ENCODE measurements at places on chromosomes 6 and 20.
A peak's percentile ranks its signal among the peaks of the same experiment; 100 is the strongest.

DNA sequence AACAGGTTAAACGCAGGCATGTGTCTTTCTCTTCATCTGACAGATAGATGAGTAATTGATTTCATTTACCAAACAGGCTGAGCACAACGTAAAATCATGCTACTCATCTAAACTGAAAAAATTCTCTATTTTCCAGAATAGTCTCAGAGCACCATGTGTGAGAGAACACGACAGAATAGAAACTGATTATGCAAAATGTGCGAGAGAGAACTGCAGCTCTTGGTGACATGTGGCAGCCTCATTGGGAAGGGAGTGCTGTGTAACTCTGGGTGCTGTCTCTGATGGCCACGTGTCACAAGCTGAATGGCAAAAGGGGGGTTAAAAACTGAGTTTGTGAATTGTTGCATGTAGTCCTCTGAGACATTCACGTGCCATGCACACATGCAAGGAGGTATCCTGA, 143.7 kb upstream of the ATXN1 start:
- DNase-seq = no peak

DNA sequence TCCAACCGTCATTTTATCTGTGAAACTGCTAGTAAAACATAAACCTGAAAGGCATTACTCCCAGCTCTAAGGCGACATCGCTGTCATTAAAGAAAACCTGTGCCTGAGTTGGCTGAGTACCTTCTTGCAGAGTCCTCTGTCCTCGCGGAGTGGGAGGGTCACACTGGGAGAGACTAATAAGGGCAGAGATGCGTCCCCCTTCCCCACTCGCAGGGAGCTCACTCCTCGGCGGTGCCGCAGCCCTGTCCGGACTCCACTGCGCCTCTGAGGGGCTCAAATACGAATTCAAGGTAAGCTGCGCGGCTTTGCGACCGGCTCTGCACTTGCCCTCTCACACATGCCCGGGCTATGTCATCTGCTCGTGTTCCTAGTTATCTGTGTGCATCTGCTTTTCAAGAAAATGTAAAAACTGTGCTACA, at the start of gene COL19A1:
TSS of gene COL19A1 (plus strand) at position 206 of the 419 bp plus-strand sequence. CDS start 13,012 bp downstream, outside the sequence.
- peak; percentile 4 for DNase-seq

DNA sequence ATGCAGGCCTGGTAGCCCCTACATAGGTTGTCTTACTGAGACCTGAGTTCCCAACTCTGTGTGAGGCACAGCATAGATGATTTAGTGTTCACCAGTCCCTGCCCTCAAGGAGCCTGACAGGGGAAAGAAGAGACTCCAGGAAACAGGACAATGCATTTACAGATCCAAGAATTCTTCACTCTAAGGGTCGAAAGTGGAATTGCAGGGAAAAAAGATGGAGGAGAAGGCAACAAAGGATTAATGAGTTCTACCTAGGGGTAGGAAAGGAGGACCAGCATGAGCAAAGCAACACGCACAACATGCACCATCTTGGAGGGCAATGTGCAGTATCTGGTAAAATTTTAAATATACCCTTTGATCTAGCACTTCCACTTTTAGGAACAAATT, 5.9 kb downstream of the SPAG4 start:
- no peak for DNase-seq

DNA sequence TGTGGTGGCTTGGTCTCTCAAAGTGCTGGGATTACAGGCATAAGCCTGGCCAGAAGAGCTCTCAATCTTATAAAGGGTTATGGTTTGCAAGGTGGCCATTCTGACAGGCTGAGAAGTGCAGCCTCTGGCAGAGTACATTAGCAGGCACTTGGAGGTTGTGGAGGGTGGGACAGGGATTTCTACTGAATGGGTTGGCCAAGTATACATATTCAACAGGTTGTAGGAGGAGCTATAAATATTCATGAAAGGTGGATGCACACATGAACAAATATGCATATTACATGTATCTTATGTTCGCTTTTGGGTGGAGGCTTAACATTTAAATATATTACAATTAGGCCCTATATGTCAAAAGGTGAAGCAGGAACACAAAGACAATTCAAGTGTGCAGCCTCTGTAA, 20.0 kb upstream of the KCNK5 start:
- no peak for DNase-seq

DNA sequence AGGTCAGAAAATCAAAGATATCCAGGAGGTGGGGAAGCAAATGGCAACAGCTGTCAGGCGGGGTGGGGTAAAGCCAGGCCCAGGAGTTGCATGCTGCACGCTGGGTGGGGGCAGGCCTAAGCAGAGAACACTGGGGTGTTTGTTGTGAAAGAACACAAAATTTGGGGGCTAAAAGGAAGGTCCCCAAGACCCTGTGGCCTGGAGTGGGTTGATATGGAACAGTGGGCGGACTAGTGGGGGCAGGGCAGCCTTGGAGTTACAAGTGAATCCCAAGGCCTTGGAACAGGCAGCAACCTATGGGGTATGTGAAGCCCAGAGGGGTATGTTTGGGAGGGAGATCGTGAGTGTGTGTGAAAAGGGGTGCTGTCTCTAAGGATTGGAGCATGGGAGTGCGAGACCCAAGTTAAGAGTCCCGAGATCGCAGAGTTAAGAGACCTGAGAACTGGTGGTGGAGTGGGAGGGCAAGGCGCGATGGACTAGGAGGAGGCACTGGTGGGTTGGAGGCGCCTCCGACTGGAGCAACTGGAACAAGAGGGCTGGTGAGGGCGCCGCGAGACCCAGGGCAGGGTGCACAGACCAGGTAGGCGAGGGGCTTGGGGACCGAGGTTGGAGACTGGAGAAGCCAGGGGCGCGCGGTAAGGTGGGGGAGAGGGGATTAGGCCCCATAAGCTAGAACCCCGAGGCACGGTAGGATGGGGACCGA, 658 bp downstream of the CUL7 start:
- peak; percentile 49 for DNase-seq

GRCh38 chr6:69044534-69044933, 409.5 kb downstream of the ADGRB3 start:
- DNase-seq = no peak

GRCh38 chr6:78701407-78701806, 165.9 kb upstream of the IRAK1BP1 start:
- DNase-seq = no peak

- DNase-seq = peak; percentile 72
Measured at GRCh38 chr6:106097411-106098231, 11.5 kb downstream of the PRDM1 start.

GRCh38 chr6:25342802-25343201, 63.6 kb downstream of the CARMIL1 start:
- no peak for DNase-seq

GRCh38 chr6:113631666-113632065, 225.5 kb upstream of the MARCKS start:
- no peak for DNase-seq

- peak; percentile 51 for DNase-seq
Measured at GRCh38 chr20:46357030-46357514, 48.8 kb upstream of the CDH22 start.

DNA sequence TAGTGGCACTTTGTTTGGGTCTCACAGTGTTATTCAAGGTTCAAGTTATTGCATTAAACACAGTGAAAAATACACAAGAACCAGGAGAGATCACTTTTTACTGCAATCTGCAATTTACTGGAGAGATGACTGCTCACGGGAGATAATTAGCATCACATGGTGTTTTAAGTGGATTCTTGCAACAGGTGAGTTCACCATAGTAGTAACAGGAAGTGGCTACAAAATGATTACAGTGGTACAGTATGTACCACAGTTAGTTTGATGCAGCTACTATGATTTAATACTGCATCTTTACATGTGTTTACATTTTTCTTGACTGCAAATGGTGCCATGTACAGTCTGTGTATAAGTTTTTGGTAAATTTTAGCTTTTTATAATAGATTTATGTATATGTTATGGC, 96.5 kb upstream of the SCP2D1 start:
- DNase-seq = no peak

- DNase-seq = no peak
Measured at GRCh38 chr6:42550277-42550676, 13.6 kb upstream of the UBR2 start.

DNA sequence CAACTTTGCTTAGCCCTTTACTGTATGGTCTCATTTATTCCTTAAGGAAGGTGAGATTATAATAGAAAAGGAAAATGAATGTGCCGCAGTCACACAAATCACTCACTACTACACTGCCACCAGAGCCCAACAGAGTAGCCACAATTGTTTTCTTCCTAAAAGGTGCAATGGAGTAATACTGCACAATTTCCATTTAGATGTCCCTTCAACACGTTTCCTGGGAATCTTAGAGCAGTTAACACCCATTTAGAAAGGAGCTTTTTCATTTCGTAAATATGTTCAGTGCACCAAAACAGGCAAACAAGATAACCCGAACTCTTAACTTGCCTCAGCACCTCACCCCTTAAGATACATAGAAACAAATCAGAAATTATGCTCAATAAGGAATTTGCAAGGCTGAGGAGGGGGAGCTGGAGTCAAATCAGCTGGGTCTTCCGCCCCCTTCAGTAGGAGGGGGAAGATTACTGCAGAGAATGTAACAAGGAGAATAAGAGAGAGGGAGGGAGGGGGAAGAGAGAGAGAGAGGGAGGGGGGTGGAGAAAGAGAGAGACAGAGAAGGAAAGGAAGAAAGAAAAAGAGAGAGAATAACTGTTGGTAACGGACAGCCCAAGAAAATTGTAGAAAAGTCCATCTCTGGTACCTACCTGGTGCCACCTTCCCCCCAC, 155.5 kb downstream of the BCAS1 start:
- peak; percentile 38 for DNase-seq

- no peak for DNase-seq
Measured at GRCh38 chr6:44869321-44869897, 458.7 kb upstream of the RUNX2 start.

GRCh38 chr6:142087950-142088857, 44.5 kb upstream of the GJE1 start:
- DNase-seq = no peak

DNA sequence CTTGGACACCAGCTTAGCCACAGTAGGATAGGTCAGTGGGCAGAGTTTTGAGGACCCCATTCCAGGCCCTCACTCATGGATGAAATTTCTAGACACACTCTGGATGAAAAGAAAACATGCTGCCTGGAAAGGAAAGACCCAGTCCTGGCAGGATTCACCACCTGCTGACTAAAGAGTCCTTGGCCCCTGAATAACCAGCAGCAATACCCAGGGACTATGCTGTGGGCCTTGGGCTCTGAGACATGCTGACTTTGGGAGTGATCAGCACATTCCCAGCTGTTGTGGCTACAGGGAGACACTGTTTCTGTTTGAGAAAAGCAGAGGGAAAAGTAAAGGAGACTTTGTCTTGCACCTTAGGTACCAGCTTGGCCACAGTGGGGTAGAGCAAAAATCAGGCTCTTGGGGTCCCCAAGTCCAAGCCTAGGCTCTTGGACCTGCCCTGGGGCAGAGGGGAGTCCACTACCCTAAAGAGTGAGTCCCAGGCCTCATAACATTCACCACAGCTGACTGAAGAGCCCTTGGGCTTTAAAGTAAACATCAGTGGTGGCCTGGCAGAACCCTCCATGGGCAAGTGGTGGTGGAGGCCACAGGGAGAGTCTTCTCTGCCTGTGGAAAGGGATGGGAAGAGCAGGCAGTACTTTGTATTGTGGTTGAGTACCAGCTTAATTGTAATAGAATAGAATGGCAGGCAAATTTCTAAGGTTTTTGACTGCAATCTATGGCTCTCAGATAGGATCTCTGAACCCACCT, 516.8 kb downstream of the BCKDHB start:
- DNase-seq = no peak

DNA sequence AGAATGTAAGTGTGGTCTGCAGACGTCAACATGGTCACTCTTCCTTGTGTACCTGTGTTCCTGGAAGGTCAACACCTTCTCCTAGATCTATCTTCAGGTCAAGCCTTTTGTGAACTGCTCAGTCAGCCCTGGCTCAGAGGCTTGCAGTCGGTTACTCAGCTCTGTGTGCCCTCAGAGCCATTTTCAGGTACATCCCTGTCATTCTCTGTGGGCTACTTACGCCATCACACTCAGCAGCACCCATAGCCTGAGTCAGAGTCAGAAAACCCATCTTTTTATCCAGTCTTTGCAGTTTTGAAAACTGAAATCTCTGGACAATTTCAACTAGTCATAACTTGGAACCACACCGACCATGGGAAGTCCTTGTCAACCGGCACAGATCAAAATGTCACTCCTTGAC, 35.3 kb downstream of the TGM3 start:
- DNase-seq = no peak

DNA sequence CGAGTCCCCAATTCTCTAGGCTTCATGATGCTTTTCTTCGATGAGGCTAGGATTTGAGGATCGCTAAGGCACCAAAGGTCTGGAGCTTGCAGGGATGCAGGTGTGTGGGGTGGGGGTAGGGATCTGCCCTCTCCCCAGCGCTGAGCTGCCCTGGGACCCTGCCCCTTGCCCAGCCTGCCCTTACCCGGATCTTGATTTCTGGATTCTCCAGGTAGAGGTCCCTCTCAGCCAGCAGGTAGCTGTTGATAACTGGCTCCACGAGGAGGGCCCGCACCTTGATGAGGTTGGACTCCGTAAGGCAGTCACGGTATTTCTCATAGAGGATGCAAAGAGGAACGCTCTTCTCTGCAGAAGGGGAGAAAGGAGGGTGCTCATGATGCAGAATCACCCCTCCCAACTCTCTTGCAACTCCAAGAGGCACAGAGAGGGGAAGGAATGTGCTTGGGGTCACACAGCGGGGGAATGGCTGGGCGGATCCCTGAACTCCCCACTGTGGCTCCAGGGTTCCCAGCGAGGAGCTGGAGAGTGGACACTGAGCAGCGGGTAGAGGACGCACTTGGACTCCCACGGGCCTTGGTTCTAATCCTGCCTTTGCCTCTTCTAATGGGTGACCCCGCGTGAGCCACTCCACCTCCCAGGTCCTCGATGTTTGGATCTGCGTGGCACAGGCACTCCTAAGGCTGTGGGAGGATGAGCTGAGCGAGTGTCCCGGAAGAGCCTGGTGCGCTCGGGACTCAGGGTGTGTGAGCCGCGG, 32.7 kb downstream of the TGM2 start:
- DNase-seq = no peak

DNA sequence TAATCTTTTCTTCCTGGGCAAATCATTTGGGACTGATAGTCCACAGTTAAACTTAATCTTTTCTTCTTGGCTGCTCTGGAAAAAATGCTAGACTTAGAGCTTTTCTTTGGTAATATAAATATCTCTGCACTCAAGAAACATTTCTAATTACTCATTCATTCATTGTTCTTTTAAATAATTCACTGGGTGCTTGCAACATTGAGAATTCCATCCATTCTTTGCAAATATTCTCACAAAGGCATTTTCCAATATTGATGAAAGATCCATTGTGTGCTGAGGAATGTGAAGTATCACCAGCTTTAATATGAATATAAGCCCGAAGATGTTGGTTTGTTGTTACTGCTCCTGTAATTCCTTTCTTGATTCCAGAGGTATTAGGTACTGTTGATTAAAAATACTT, 38.4 kb downstream of the AKAP7 start:
- no peak for DNase-seq

- DNase-seq = no peak
Measured at GRCh38 chr6:3341467-3341866, 82.7 kb downstream of the PSMG4 start.

DNA sequence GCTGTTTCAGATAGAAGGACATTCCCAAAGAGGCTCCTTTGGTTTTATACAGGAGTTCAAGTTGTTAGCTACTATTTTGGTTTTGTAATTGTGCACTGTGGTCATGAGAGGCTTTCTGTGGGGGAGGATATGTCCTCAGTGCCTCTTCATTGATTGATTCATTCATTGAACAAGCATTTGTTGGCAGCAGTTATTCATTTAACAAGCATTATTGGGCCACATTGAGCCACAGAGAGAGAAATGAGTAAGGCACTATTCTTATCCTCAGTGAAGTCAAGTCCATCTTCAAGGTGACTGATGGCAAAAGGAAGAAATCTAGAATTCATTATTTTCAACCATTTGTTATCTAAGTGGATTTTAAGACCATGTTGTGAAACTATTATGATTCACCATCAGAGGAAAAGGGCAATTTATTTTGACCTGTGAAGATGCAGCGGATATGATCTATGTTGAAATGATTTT, 697.2 kb upstream of the CITED2 start:
- no peak for DNase-seq
